ENCODE measurements at places on chromosomes 7 and 10. TPM values are rescaled to one million over a fixed set of nuclear protein-coding genes. Genes with fewer than 3 reads are reported as not detected.

DNA sequence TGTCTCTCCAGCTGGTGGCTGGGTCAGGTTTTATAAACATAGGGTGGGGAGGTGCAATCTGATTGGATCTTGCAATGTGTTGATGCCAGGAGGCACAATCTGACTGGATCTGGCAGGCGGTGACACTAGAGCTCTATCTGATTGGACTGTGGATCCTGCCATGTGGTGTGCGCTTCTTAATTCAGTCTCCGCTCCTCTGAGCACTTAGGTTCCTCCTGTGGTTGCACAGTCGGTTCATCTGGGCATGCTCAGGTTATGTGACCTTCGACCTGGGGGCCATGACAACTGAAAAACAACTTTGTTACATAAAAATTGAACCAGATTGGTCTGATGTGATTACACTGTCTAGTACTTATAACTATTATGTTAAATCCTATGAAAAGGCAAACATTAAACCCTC lies 127.1 kb upstream of the SVIL start:
- H3K27me3 ChIP-seq, result peaks cover 4% of the 10 kb centered on the region
- H3K4me3 ChIP-seq, result no peak overlapping the region
- H3K4me1 ChIP-seq, result no peaks in the 10 kb centered on the region
- H3K36me3 ChIP-seq, result no peaks in the 10 kb centered on the region
- no peak overlapping the region for H3K27ac ChIP-seq
- DNase-seq, result no peak

DNA sequence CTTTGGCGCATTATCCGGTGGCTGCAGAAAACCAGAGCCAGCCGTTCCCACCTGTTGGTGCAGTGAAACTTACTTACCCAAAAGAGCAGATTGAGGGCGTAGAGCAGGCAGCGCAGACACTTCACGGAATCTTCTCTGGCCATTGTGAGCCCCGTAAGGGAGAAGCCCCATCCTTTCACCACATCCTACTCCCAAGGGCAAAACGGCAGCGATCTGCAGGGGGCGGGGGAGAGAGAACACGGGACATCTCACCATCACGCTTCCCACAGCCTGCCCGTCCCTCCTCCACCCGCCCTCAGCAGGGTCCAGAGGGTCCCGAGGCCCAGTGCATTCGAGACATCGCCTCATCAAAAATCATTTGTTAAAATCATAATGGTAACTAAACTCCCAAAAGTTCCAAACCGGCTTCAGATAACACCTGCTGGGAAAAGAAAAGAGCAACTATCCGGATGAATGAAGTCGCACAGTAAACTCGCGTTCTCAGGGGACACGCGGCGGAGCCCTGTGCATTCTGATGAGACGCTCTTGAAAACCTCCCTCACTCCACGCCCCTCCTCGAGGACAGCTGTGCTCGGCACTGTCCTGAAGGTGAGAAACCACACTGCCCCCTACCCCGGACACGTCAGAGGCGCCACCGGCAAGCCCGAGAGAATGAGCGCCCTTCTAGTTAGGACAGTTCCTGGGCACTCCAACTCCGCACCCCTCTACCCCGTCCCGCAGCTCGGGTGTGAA lies 1.2 kb downstream of the TSPAN12 start:
- peak overlapping the region; percentile 73 for H3K4me3 ChIP-seq
- peak; percentile 16 for DNase-seq
- no peak overlapping the region for H3K27ac ChIP-seq
- peaks cover 11% of the 10 kb centered on the region for H3K4me1 ChIP-seq
- no peaks in the 10 kb centered on the region for H3K36me3 ChIP-seq

DNA sequence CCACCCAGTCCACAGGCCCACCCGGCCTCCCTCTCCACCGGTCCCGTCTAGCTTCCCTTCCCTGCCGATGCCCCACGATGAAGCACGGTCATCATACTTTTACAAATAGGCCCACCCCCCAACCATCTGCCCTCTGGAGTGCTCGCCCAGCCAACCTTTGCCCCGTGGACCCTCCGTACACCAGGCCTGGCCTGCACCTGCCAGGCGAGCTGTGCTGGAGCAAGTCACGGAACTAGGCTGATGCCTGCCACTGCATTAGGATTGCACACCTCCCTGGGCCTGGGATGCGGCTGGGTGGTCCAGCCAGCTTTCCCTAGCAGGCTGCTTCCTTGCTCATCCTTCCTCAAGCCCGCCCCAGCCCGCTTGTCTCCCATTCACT lies 44.7 kb downstream of the PPIF start:
- DNase-seq, result no peak
- no peaks in the 10 kb centered on the region for H3K36me3 ChIP-seq
- no peak overlapping the region for H3K27ac ChIP-seq

GRCh38 chr7:128937271-128937646 lies 468 bp upstream of the IRF5 start:
- no peak for DNase-seq
- peak overlapping the region; percentile 71 for H3K4me3 ChIP-seq

DNA sequence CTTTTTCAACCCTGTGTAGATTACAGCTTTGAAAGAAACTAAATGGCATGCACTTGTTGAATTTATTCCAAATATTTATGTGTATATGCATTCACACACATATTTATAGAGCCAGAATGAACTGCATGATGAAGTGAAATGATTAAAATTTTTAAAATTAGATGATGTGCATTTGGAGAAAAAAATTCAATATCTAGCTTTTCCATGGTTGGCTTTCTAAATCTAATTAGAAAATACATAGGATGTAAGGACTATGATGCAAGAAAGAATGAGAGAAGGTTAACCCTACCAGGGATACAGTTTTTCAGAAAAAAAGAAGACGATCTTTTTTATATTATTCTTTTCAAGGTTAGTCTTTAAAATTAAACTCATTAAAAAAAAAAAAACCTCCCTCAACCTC lies 204.5 kb downstream of the TRIL start:
- no peak for DNase-seq
- no peak overlapping the region for H3K27ac ChIP-seq
- H3K36me3 ChIP-seq, result no peaks in the 10 kb centered on the region
- no peaks in the 10 kb centered on the region for H3K27me3 ChIP-seq
- H3K4me3 ChIP-seq, result no peak overlapping the region

DNA sequence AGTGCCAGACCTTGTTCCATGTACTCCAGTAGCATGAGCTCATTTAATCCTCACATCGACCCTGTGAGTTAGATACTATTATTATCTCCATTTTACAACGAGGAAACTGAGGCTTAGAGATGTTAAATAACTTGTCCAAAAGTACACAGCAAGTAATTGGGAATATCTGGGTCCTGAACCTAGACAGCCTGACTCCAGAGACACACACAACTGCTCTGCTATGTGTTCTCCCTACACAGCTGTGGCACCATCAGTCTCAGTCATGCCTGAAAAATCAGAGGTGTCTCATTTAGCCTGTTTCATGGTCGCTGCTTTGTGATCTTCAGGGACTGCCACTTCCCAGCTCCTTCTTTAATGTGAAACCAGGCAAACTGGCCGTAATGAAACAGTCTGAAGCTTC lies 56.5 kb downstream of the COL1A2 start:
- no peaks in the 10 kb centered on the region for H3K36me3 ChIP-seq
- H3K27ac ChIP-seq, result no peak overlapping the region
- H3K27me3 ChIP-seq, result peaks cover 5% of the 10 kb centered on the region
- DNase-seq, result no peak
- no peak overlapping the region for H3K4me3 ChIP-seq

DNA sequence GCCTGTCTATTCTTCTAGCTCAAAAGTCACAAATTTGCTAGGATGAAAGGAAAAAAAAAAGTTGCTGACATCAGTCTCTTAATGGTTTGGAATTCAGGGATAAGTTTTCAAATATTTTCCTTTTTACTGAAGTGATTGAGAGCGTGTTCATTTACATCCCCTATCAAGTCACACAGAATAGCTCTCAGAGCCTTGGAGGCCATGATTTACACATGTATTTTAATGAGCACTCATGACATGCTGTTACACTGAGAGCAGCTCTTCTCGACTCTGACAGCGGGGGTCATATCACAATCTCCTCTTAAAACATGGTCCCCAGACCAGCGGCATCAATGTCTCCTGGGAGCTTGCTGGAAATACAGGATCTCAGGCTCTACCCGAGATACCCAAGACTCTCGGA lies 232.7 kb downstream of the POU6F2 start:
- no peak for DNase-seq
- no peaks in the 10 kb centered on the region for H3K36me3 ChIP-seq
- H3K4me3 ChIP-seq, result no peak overlapping the region
- no peaks in the 10 kb centered on the region for H3K4me1 ChIP-seq
- no peaks in the 10 kb centered on the region for H3K27me3 ChIP-seq

DNA sequence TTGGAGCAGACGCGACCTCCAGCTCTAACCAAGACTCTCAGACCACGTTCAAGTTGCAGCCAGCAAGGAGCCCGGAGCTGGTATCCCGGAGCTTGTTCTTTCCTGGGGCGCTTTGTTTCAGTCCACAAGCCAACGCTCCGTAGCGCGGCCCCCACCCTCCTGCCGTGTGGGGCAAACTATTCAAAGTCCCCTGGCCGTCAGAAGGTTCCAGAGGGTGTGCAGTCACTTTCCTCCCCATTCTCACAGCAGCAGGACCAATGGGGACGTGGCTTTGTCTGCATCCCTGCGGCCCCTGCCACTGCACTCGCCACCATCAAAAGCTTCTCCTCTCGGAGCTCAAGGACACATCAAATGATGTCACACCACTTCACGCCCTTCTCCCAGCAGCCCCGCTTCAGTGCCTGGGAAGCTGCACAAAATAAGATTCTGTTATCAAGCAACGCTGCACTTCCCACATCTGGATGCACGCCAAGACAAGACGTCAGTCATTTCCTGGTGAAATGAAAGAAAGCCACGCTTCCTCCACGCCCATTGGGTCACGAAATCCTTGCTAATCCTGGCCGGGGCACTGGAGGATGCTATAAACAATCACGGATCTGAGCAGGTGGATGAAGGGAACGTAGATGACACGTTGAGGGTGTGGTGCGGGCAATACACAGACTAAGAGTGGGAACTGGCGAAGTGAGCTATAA lies 348.2 kb downstream of the PTPRN2 start:
- no peak for DNase-seq
- H3K27me3 ChIP-seq, result no peaks in the 10 kb centered on the region
- H3K27ac ChIP-seq, result no peak overlapping the region
- no peaks in the 10 kb centered on the region for H3K36me3 ChIP-seq

DNA sequence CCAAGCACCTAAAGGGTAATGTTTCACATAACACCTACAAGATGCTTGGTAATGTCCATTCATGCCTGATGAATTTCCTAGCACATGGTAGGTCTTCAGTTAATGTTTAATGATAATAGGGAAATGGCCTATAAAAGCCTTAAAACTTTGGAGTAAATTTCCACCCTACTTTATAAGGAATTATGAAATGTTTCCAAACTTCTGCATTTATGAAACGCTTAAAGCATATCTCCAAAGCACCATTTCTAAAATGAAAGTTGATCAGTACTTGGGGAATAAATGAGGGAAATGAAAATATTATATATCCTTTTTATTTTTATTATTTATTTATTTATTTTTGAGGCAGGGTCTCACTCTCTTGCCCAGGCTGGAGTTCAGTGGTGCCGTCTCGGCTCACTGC lies 51.8 kb downstream of the INPP5F start:
- H3K4me1 ChIP-seq, result peaks cover 2% of the 10 kb centered on the region
- no peak for DNase-seq
- no peak overlapping the region for H3K4me3 ChIP-seq
- no peaks in the 10 kb centered on the region for H3K27me3 ChIP-seq
- no peak overlapping the region for H3K27ac ChIP-seq
- no peaks in the 10 kb centered on the region for H3K36me3 ChIP-seq

Gene LIPM
- total RNA-seq, result not detected

Gene LIPN
- total RNA-seq, result not detected

Gene DYNC1I1
- total RNA-seq, result not detected

Gene SLC26A4
- 12.2 TPM for total RNA-seq

Gene KCNMA1
- 0.25 TPM for total RNA-seq

Gene FAM25C
- total RNA-seq, result not detected
